A549 treated with CORT108297 at 1 μM for 4 hours (cell line): ENCODE measurements at places on chromosomes 1 and 21. TPM values are rescaled to one million over a fixed set of nuclear protein-coding genes. Genes with fewer than 3 reads are reported as not detected.

IFI44L gene
- 0.03 to 0.09 TPM in 2 of 5 replicates, not detected in the others for total RNA-seq

RHD gene
- total RNA-seq, result not detected in 5 replicates

TCHHL1 gene
- total RNA-seq, result not detected in 5 replicates

FMO4 gene
- 0.44 to 0.68 TPM (median 0.50 TPM) in 5 replicates for total RNA-seq

SLC1A7 gene
- total RNA-seq, result 0.05 TPM in 1 of 5 replicates, not detected in the others

ERVH48-1 gene
- total RNA-seq, result not detected in 5 replicates

PRAMEF2 gene
- not detected in 5 replicates for total RNA-seq

AMY2A gene
- total RNA-seq, result not detected in 5 replicates

NAV1 gene
- total RNA-seq, result 6.5 to 13.9 TPM (median 10.0 TPM) in 5 replicates

SPRR4 gene
- total RNA-seq, result not detected in 5 replicates

TNFRSF4 gene
- 0.07 to 0.18 TPM (median 0.13 TPM) in 4 of 5 replicates, not detected in the other for total RNA-seq

CHI3L1 gene
- total RNA-seq, result not detected in 5 replicates

HCRTR1 gene
- 0.04 TPM in 1 of 5 replicates, not detected in the others for total RNA-seq

HSPB7 gene
- 0.07 TPM in 1 of 5 replicates, not detected in the others for total RNA-seq

NTMT2 gene
- total RNA-seq, result not detected in 5 replicates

KIF2C gene
- 36.6 to 45.4 TPM (median 41.6 TPM) in 5 replicates for total RNA-seq

SZT2 gene
- total RNA-seq, result 5.5 to 8.7 TPM (median 8.3 TPM) in 5 replicates

DPT gene
- total RNA-seq, result not detected in 5 replicates

EIF3I gene
- 269 to 284 TPM (median 278 TPM) in 5 replicates for total RNA-seq

OR2L13 gene
- total RNA-seq, result not detected in 5 replicates

RSPO1 gene
- 0.09 to 0.16 TPM (median 0.10 TPM) in 5 replicates for total RNA-seq

MTARC1 gene
- 8.8 to 11.1 TPM (median 10.0 TPM) in 5 replicates for total RNA-seq

LCE1A gene
- total RNA-seq, result not detected in 5 replicates

RIPPLY3 gene
- total RNA-seq, result 0.48 to 0.63 TPM (median 0.57 TPM) in 5 replicates

GUCA2B gene
- 0.73 TPM in 1 of 5 replicates, not detected in the others for total RNA-seq

OLFML2B gene
- total RNA-seq, result 0.39 to 0.49 TPM (median 0.47 TPM) in 5 replicates

LCE6A gene
- not detected in 5 replicates for total RNA-seq

SPRR2A gene
- not detected in 5 replicates for total RNA-seq

DISP3 gene
- 0.18 to 0.41 TPM (median 0.29 TPM) in 5 replicates for total RNA-seq

CDC20 gene
- 187 to 214 TPM (median 200 TPM) in 5 replicates for total RNA-seq

CELA2B gene
- total RNA-seq, result 0.29 TPM in 1 of 5 replicates, not detected in the others

RNF186 gene
- total RNA-seq, result not detected in 5 replicates

CATSPERE gene
- total RNA-seq, result 0.02 to 0.22 TPM (median 0.09 TPM) in 5 replicates

FMO3 gene
- total RNA-seq, result not detected in 5 replicates
